Fibroblast of mammary gland (primary cell): ENCODE measurements at places on chromosomes 1 and 21.

GRCh38 chr1:2234762-2235113 is 6.6 kb downstream of the SKI start:
- DNase-seq = no peak

GRCh38 chr1:230861970-230862595 is 6.2 kb downstream of the C1orf198 start:
- DNase-seq = peak; percentile 86

GRCh38 chr1:233121947-233122559 is 171.6 kb downstream of the NTPCR start:
- no peak for DNase-seq

- DNase-seq = peak; percentile 14
Measured at GRCh38 chr1:224668984-224669383, 52.9 kb downstream of the CNIH3 start.

GRCh38 chr1:101198842-101199636 is 37.8 kb upstream of the S1PR1 start:
- DNase-seq = no peak

DNA sequence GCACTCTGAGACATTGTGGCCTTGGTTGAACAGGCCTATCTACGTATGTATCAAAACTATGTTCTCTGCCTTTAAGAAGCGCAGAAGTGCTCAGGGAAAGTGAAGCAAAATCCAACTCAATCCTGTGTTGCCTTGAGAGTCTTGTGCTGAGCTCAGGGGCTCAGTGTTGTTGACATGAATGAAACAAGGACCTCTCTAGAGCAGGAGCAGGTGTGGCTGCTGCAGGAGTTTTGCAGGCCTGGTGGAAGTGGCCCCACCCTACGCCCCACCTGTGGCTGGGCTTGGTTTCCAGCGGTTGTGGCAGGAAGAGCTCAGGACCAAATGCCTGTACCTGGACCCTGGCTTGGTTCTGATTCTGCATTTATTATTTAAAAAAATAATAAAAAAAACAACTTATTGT is 20.9 kb downstream of the CA6 start:
- DNase-seq = no peak

DNA sequence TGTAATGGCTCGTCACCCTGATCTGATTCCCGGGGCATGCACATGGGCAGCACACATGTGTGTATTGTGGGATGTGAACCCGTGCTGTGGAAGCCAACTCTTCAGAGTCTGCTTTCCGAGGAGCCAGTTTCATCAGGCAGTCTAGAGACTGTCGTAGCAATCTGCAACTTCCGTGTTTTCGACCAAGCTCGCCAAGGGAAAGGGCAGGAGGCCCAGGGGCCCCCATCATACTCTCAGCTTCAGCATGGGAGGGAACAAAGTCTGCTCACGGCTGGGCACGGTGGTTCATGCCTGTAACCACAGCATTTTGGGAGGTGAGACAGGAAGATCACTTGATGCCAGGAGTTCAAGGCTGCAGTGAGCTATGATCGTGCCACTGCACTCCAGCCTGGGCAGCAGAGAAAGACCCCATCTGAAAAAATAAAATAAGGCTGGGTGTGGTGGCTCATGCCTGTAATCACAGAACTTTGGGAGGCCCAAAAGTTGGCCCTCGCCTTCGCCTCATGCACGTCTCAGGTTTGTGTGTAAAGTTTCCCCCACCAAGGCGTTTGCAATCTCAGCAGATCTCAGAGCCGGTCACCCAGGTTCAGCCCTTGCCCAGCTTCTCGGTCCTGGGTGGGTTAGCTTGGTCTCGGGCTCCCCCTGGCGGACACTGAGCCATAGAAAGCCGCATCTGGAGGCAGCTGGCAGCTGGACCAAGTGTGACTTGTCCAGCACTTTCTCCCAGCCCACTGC is 48.5 kb upstream of the SLC25A33 start:
- peak; percentile 82 for DNase-seq

GRCh38 chr1:5565281-5566125 is 426.7 kb downstream of the NPHP4 start:
- no peak for DNase-seq

DNA sequence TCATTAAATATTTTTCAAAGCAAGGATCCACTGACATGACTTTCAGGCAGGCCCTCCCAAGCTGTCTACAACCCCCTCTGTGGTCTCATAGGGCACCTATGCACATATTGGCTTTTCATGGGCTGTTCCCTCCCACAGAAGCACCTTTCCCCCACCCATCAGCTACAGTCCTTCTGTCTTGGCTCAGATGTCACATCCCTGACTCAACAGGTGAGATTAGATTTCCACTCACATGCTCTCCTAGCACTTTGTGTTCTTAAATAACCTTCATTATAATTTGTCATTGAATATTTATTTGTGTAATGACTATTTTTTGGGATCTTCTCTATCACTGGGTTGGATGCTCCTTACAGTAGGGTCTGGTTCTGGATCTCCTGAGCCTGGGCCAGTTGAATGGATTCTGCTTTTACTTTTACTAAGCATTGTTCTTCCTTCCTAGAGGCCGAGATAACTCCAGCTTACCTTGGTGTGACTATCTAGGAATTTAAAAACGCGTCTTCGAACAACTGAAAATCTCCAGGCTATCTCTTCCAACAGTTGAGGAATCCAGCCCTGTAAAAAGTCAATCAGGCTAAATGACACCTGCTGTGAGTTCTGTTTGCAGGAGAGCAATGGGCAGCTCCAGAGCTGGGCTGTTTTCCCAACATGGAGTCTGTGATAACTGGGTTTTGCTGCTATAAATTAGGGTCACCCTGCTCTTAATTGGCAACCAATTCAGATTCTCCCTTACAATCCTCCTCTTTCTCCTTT is 16.2 kb downstream of the ROR1 start:
- no peak for DNase-seq

GRCh38 chr1:49226758-49227157 is 450.1 kb upstream of the BEND5 start:
- no peak for DNase-seq

DNA sequence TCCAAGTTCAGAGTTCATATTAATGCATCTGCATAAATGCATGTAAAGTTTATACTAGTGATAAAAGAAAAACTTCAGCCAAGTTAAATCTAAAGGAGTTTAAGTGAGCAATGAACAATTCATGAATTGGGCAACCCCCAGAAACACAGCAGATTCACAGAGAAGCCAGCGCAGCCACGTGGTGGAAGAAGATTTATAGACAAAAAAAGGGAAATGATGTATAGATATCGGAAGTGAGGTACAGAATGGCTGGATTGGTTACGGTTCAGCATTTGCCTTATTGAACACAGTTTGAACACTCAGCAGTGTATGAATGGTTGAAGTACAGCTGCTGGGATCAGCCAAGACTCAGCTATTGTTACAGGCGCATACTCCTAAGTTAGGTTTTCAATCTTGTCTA is 5.7 kb downstream of the AK5 start:
- no peak for DNase-seq

- DNase-seq = no peak
Measured at GRCh38 chr21:39050841-39051587, 132.2 kb downstream of the PSMG1 start.

DNA sequence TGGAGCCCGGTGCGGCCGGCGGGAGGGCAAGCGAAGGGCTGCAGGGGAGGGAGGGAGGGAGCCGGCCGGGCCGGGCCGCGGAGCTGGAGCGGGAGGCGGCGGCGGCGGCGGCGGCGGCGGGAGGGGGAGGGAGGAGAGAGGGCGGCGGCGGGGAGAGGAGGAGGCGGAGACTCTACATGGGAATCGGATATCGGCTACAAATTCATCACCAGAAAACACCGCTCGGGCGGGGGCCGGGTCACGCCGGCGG is at the start of gene AKT3:
Gene AKT3, minus strand, starts transcription at position 42 of the 250 bp plus-strand sequence. CDS start 7,073 bp downstream, outside the sequence.
- DNase-seq = peak; percentile 80

DNA sequence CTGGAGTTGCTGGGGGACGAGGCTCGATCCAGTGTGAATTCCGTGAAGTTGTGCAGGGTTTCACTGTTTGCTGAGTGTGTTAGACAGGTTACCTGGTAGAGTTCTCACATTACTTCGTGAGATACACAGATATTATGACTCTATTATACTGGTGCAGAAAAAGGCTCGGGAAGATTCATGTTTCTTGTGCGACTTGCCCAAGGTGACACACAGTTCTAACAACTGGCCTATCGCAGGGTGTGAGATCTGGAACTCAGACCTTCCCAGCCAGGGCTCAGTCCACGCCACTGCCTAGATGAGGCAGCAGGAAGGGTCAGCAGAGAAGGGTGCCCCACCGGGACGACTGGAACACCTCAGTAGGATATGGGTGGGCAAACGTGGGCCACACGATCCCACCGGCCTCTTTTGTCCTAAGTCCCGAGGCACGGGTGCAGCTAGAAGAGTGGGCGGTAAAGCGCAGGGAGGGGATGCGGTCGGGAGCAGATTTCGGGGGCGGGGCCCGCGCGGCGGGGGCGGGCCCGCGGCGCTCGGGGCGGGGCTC is 296 bp upstream of the RNPEP start:
- DNase-seq = no peak

- DNase-seq = peak; percentile 68
Measured at GRCh38 chr1:24724345-24725208, 20.7 kb upstream of the CLIC4 start.

DNA sequence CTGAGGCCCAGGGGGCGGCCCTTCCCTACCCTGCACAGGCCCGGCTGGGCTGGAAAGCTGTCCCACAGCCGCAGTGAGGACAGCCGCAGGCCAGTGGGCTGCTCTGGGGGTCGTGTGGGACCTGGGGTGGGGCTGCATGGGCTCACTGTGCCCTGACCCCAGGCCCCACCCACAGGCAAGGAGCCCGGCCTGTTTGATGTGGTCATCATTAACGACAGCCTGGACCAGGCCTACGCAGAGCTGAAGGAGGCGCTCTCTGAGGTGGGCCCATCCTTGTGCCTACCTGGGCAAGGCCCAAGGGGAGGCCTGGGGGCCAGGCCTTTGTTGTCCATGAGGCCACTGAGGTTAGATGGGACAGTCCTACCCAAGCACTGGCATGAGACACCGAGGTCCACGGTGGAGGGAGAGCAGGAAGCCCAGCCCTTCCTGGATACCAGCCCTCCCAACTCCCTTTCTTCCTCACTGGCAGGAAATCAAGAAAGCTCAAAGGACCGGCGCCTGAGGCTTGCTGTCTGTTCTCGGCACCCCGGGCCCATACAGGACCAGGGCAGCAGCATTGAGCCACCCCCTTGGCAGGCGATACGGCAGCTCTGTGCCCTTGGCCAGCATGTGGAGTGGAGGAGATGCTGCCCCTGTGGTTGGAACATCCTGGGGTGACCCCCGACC is 1.4 kb upstream of the GJC2 start:
- DNase-seq = peak; percentile 29

GRCh38 chr1:194267021-194267420 is 1080.6 kb upstream of the B3GALT2 start:
- no peak for DNase-seq

DNA sequence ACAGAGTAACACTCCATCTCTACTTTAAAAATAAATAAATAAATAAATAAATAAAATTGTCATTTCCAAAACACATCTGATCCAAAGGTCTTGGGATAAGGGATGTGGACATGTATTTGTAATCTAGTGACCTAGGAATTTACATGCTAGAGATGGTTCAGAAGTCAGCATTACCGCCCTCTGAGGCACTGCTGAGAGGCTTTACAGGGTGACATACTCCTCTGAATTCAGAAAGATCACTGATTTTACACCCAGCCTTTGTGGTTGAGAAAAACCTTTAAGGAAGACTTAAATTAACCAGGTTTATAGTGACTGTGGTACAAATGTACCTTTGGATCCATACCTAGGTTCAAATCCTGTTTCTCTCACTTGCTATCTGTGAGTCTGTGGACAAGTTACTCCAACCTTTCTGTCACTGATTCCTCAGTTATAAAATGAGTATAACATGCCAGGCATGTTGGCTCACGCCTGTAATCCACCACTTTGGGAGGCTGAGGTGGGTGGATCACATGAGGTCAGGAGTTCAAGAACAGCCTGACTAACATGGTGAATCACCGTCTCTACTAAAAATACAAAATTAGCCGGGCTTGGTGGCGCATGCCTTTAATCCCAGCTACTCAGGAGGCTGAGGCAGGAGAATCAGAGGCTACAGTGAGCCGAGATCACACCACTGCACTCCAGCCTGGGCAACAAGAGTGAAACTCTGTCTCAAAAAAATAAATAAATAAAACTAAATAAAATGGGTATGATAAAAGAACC is 20.1 kb downstream of the OSBPL9 start:
- peak; percentile 91 for DNase-seq

DNA sequence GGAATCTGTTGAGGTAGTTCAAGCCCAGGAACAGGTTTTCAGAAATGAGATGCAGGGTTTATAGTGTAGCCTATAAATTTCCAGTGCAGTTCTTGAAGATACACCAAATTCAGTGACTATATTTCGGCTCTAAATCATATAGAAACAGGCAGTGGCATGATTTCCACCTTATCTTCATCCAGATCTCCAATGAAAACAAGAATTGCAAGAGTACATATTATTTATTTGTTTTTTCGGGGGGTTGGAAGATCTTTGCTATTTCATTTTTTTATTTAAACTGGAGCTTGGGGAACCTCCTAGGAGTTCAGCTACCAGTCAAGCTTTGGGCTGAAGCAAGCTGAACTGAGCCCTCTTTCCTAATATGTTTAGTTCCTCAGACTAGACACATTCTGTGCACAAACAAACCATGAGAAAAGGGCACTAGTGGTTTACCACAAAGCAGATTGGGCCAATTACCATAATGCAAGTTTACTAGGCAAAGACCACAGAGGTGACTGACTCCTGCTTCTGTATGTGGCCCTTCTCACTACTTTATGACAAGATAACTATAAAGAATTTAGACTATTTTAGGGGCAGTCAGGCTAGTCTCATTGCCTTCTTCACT is 68.5 kb downstream of the RGS2 start:
- peak; percentile 29 for DNase-seq

DNA sequence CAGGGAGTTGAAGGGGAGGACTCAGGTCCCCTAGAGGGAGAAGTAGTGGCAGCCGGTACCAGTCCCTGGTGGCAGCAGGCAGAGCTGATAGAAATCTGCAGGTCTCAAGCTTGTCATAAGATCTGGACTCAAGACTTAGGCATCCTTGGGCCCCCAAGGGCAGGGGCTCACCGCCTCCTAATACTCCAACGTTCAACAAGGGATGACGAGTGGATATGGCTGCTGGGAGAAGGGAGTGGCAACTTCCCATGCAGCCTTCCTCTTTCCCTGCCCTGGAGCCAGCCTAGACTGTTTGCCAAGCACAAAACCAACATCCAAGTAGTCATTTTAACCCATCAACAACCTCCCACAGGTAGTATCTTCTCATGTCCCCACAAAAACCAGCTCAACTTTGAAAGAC is 6.9 kb downstream of the TRABD2B start:
- no peak for DNase-seq

DNA sequence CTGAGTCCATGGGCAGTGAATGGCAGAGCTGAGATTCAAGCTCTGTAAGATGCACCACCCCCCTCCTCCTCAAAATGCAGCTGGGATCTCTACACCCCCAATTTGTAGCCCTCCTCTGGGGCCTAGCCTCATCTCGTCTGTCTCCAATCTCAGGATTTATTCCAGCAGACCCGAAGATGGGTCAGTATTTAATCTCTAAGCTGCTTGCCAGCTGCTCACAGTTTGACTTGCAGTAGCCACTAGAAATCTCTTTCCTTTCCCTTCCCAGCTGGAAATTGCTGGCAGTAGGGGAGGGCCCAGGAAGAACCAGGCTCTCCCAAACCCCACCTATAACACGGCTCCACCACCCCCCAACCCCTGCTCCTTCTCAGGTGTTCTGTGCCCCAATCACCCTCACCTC is 1.5 kb downstream of the LACTBL1 start:
- DNase-seq = no peak
